ENCODE measurements at places on chromosomes 1 and 21.

- DNase-seq, result no peak
Observed at GRCh38 chr1:192749349-192749748, 59.5 kb upstream of the RGS2 start.

- DNase-seq, result no peak
Observed at GRCh38 chr1:31478167-31478566, 65.2 kb downstream of the SERINC2 start.

- no peak for DNase-seq
Observed at GRCh38 chr1:223708001-223708359, 4.4 kb upstream of the CAPN2 start.

DNA sequence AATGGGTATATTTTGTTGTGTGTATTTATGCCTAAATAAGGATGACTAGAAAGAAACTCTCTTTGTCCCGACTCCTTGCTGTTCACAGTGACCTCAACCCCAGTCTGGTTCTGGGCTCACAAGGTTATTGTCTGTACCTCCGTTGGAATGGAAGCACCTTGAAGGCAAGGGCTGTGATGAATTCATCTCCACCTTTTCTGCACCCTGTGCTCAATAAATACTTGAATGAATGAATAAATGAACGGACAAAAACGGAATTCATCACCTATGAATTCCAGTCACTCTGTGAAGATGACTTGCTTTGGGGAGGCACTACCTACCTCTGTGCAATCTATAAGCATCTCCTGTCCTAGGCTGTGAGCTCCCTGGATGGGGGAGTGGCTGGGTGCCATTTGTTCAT, 39.3 kb downstream of the HSPG2 start:
- DNase-seq, result no peak

DNA sequence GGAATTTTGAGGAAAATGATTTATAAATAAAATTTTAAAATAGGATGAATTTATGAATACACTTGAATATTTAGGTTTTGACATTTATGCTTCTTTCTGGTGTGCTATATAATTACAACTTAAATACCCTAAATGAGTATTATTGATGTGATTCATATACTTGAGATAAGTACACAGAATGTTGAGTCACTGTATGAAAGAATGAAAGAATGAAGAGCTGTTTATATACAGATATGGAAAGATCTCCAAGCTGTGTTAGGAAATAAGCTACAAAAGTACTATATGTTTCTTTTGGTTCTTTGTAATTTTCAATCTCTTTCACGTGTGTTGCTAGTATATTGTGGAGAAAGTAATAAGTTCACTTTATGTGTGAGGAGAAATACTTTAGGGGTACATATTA, 147.2 kb downstream of the RASAL2 start:
- no peak for DNase-seq

- DNase-seq, result no peak
Observed at GRCh38 chr1:208131621-208132286, 112.4 kb downstream of the PLXNA2 start.
